ENCODE measurements at places on chromosomes 12 and 14.

- no peak for DNase-seq
Observed at GRCh38 chr12:6754411-6754810, 1.5 kb upstream of the MLF2 start.

- DNase-seq = no peak
Observed at GRCh38 chr12:2274733-2275132, 221.9 kb downstream of the CACNA1C start.

DNA sequence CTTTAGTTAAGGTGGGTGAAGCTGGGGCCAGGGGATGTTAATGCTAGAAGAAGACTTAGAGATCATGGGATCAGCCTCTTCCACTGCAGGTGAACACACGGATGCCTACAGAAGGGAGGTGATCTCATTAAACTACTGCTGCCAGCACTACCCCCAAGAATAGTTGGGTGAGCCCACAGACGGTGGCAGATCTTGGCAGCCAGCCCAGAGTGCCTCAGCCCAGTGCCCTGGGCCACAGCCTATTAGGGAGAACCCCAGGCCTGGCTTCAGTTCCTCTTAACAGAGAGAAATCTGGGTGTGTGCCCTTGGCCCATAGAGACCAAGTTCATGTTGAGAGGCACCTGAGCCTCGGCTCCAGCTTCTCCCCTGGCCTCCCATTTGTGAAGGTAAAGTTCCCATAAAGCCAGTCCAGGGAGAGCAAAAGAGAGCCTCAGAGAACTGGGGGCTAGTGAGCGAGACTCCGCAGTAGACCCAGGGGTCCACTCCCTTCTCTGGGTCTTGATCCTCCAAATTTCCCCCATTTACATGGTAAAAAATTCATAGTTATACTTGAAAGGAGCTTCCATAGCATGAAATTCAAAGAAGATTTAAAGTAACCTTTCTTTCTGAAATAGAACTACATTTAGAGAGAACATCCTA is 125.0 kb upstream of the CCND2 start:
- peak; percentile 97 for DNase-seq

GRCh38 chr12:60920841-60921495 is 1325.1 kb downstream of the SLC16A7 start:
- DNase-seq = no peak

GRCh38 chr14:98408024-98408555 is 863.9 kb downstream of the BCL11B start:
- DNase-seq = no peak

GRCh38 chr12:94202245-94203180 is 54.1 kb downstream of the PLXNC1 start:
- no peak for DNase-seq

DNA sequence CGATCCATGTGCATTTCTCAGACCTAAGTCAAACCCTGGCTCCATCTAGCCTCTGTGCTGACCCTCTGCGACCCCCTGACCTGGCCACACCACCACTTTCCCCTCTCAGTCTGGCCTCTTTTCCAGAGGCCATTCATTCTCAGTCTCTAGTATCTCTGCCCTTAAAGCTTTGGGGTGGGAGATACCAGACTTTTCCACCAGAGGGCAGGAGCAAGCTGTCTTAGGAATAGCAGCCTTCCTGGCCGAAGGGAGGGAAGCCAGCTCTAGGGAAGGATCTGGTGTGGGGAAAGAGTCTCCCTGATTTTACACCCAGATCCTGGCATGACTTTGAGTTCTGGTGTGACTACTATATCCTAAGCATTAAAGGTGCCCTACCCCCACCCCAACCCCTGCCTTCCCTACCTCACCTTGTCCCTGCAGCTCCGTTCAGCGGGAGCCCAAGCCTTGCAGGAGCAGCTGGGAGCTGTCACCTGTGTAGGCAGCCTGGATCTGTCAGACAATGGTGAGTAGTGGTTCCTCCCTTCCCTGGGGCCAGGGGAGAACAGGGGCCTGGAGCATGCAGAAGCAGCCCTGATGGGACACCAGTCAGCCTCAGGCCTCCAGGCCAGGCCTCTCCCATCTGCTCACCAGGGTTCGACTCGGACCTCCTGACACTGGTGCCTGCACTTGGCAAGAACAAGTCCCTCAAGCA is 6.6 kb downstream of the CARMIL3 start:
- peak; percentile 82 for DNase-seq

GRCh38 chr12:94571556-94571955 is 78.8 kb downstream of the TMCC3 start:
- no peak for DNase-seq

GRCh38 chr14:75835156-75835725 is 146.6 kb downstream of the TGFB3 start:
- DNase-seq = peak; percentile 6

DNA sequence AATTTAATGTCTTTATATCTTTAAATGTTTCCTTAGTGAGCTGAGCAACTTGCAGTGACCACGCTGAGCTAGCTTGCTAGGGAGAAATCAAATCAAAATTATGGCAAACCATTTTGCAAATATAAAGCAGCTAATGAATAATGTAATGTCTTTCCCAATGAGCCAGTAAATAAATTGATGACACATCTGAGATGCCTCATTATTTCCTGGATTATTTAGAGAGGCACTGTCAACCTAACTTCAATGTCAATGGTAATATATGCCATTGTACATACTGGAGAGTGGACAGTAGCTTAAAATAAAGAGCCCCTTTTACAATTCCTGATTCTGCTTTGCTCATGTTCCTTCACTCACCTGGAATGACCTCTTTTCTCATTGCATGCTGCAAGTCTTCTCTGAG is 182.6 kb downstream of the PHLDA1 start:
- no peak for DNase-seq

- DNase-seq = no peak
Observed at GRCh38 chr14:102579696-102580549, 12.5 kb upstream of the RCOR1 start.

DNA sequence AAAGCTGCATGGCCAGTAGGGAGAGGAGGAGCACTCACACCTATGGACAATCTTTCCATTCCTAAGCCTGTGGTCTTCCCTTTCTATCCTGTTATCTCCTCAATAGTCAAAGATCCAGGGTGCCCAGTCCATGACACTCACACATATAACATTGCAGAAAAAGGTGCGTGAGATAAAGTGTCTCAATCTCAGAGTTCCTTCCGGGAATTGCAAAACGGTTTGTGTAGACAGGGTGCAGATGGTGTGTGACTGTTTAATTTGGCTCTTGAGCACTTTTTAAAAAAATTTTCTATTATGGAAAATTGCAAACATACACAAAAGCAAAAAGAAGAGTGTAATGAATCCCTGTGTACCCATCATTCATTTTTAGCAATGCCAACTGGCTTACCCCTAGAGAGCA is 1493.6 kb downstream of the AACS start:
- no peak for DNase-seq

- no peak for DNase-seq
Observed at GRCh38 chr12:127830065-127830460, 436.9 kb upstream of the TMEM132C start.

DNA sequence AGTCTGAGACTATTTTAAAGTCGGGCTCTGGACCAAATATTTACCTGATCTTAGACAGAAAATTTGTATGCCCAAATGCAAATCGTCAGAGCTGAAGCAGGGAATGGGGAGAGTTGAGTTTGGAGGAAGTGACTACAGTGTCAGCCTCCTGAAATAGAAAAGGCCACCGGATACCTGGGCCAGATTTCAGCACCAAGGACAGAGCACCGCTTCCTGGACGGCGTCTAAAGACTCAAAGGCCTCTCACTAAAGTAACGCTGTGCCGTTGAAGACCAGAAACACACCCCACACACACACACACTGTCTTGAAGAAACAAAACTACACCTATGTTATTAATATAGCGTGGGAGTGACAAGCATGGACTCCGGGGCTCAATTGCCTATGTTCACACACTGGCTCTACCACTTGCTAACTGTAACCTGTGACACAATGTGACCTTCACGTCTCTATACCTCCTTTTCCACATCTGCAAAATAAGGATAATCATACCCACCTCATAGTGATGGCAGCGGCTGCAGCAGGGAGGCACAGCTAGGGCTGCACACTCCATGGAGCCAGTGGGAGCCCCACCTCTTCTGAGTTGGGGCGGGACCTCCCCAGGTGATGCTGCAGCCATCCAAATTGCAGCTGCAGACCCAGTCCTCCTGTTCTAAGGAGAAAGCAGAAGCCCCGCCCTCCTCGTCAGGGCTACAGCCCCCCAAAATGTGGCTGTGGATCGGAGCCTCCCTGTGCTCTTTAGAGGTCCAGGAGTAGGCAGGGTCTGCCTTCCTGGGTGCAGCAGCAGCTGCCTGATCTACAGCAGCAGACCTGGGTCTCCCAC is 35.6 kb downstream of the KRT76 start:
- peak; percentile 89 for DNase-seq

DNA sequence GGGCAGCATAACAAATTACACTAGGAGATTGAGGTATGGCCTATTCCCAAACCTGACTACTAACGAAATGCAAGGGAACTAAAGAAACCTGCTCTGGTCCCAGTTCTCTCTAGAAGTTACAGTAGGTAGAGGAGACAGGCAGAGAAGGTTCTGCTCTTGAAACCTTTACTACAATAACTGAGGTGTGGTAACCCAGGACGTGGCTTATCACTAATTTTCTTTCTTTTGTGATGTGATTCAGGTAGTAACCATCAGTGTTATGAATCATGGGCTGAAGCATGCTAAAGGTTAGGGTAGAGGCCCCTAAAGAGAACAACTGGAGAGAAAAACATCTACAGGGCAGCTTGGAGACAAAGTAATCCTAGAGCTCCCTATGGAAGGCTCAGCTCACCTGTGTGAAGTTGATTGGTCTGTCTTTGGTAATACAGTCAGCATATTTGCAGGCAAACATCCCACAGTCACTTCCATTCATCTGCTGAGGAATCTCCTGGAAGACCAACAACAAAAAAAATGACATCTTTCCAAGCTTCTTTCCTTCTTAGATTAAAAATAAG is 41.8 kb upstream of the COL2A1 start:
- DNase-seq = no peak

- no peak for DNase-seq
Observed at GRCh38 chr14:44404036-44404435, 103.0 kb downstream of the FSCB start.

DNA sequence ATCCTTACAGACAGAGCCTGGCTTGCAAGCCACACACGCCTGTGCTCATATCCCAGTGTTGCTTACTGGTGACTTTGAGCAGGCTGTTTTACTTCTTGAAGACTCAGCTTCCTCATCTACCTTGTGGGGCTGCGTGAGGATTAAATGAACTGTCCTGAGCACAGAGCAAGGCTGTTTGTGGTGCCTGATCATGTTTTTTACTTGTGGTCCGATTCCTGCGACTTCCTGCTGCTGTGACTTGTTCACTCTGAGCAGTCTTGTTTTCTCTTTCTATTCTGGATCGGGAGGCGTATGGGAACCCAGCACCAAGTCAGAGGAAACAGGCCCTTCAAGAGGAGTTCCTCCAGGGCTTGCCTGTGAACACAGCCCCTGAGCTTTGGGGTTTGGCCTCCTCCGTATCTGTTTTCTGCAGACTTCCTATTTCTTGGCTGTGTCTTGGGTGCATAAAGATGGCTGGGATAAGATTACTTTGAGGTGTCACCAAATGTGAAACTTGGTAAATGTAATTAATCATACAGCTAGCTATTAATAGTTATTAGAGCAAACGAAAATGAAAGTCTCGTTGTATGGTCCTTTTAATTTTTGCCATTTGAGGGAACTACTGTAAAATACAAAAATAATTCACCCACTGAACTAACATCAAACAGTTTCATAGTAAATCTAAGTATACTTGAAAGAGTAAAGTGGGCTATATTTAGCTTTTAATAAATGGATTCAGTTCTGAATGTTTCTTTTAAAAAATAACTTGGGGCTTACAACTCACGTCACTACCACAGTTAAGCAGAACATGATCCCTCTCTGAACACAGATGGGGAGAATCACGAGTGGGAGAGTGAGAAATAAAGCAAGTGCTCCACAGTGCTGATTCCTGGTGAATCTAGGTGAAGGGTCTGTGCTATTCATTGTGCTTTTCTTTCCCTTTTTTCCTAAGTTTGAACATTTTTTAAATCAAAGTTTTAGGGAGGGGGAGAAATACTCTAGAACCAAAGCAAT is 251.5 kb downstream of the FOXN3 start:
- DNase-seq = peak; percentile 96

GRCh38 chr12:132049442-132049841 is 94.7 kb downstream of the DDX51 start:
- no peak for DNase-seq

DNA sequence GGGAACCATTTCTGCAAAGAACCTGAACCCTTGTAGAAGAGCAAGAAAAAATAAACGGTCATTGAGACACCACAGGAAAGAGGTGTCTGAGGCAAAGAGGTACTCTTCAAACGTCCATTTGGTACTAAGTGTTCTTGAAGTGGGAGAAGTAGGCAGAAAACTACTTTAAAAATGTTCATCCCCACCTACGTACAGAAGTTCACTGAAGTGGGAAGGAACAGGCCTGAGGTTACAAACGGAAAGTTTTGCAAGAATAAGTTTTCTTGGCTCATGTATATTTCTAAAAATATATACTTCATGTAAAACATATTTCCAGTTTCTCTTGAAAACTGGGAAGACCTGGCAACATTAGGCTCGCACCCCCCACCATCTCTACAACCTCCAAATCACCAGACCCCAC is 61.2 kb downstream of the STXBP6 start:
- DNase-seq = no peak

DNA sequence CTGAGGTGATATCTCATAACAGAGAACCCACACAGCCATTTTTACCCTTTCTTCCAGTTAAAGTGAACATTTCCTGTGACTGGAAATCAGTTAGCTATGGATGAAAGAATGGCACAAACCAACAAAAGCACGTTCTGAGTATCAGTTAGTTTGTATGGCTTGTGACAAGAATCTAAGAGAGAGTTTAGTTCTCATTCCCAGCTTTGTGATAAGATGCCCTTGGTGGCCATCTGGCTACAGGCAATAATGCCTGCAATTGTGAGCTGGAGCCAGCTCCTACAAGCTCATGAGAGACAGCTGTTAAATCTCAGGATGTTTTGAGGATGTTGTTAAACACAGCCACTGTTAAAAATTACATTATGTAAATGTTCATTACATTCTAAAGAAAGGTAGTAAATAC is 122.0 kb upstream of the FRMD6 start:
- no peak for DNase-seq

GRCh38 chr12:119788786-119789185 is 88.3 kb downstream of the CIT start:
- DNase-seq = no peak

GRCh38 chr12:124499898-124500244 is 67.5 kb downstream of the NCOR2 start:
- no peak for DNase-seq

- DNase-seq = no peak
Observed at GRCh38 chr12:67288561-67288960, 19.4 kb downstream of the CAND1 start.

GRCh38 chr12:50061171-50061570 is 3.8 kb downstream of the ASIC1 start:
- no peak for DNase-seq
